NB4 (cell line): ENCODE measurements at places on chromosomes 16 and 17.

GRCh38 chr17:73007407-73007806 lies 85.1 kb downstream of the SLC39A11 start:
- DNase-seq = no peak

DNA sequence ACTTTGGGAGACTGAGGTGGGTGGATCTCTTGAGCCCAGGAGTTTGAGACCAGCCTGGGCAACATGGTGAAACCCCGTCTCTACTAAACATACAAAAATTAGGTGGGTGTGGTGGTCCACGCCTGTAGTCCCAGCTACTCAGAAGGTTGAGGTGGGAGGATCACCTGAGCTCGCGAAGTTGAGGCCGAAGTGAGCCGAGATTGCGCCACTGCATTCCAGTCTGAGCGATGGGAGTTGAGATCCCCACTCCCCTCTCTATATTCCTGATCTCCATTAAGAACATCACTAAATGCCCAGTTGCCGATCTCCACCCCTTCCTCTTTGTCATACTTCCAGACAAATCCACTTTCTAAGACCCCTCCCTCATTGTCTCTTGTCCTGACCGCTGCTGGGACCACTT lies 24.3 kb upstream of the ZNF652 start:
- no peak for DNase-seq

DNA sequence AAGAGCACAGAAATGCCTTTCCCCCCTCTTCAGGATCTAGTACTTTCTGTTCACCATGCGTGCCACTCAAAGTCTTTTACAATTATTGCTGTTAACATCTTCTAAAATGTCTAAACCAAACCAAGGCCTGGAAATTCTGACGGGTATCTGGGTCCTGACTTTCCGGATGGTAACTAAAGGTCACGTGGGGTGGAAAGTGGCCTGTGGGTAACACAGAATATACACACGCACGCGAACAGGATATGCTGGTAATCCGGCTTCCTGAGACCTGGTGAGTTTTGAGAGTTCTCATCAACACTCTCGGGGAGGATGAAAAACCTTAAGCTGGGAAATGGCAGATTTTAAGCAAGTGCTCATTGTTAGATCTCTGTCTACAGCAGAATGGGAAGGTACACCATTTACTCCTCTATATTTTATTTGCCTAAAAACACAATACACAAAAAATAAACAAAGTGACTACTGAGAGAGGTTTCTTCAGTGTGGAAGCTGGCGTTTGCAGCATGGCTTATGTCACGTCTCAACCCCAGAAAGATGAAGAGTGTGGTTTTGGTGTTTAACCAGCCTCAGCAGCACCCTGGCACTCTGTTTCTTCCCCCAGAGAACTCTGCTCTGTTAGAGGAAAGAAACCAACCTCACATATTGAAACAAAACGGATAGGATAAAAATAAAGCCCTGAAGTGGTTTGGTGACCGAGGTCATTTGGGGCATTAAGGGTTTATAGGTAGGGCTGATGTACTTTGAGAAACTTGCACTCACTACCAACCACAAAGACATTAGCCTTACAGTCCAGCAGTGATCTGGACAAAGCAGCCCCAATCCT lies 37.3 kb downstream of the SMG6 start:
- no peak for DNase-seq

DNA sequence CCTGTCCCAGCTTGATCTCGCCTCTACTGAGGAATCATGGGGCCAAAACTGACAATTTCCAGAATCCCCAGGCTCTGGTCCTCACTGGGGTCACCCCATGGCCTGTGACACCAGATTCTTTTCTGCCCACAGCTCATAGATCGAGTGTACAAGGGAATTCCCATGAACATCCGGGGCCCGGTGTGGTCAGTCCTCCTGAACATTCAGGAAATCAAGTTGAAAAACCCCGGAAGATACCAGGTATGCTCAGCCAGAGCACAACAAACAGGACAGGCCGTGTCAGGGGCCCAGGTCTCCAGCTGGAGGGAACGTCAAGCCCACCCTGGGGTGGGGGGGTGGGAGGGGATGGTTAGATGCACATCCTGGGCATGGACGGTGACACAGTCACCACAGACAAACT lies 17.5 kb downstream of the USP6 start:
- no peak for DNase-seq

DNA sequence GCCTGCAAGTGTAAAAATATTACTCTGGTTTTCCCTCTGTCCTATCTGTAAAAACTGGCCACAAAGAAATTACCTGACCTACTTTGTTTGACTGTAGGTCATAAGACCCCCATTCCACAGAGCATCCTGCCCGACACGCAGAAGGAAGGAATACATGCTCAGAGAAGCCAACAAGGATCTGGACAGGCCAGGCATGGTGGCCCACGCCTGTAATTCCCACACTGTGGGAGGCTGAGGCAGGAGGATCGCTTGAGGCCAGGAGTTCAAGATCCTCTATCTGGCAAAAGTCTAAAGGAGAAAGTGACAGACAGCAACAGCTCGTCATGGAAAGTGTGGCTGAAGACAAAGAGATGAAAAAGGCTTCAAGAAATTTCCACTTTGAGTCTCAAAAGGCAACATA lies 78.2 kb upstream of the RNU2-1 start:
- DNase-seq = no peak

- DNase-seq = no peak
Observed at GRCh38 chr16:31130899-31131298, 4.6 kb downstream of the PRSS8 start.

GRCh38 chr16:31880322-31880979 lies 6.8 kb downstream of the ZNF267 start:
- DNase-seq = peak; percentile 89

GRCh38 chr17:63961355-63962212 lies 11.1 kb downstream of the SCN4A start:
- DNase-seq = peak; percentile 60

GRCh38 chr17:2210726-2211125 lies 92.9 kb downstream of the SMG6 start:
- no peak for DNase-seq

- DNase-seq = no peak
Observed at GRCh38 chr16:78446992-78447563, 347.6 kb downstream of the WWOX start.

DNA sequence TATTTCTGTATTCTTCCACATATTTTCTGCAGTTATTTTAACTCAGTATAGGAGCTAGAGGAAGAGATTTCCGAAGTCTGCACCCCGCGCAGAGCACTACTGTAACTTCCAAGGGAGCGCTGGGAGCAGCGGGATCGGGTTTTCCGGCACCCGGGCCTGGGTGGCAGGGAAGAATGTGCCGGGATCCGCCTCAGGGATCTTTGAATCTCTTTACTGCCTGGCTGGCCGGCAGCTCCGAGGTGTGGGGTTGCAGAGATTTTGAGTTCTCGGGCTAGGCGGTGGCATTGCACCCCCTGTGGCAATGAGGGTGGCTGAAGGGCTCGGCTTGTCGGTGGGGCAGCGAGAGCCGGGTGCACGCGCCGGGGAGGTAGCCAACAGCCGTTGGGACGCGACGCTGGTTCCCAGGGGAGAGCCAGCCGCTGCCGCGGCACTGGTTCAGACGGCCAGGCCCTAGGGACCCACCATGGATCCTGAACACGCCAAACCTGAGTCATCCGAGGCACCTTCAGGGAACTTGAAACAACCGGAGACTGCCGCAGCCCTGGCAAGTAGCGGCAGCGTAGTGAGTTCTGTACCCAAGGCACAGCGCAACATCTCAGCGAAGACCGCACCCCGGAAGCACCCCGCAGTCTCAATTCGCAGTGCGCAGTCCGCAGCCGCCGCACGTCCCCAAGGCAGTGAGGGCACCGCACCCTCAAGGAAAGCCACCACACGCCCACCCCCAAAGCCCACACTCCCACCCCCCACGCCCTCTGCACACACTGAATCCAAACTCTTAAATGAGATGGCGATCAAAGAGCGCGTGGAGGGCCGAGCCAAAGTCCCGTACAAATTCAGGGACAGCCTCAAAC lies at the start of gene CMTM1:
CMTM1 (plus strand) TSS at position 389 of the 851 bp plus-strand sequence; CDS start at position 464, 75 bp downstream.
- DNase-seq = no peak

DNA sequence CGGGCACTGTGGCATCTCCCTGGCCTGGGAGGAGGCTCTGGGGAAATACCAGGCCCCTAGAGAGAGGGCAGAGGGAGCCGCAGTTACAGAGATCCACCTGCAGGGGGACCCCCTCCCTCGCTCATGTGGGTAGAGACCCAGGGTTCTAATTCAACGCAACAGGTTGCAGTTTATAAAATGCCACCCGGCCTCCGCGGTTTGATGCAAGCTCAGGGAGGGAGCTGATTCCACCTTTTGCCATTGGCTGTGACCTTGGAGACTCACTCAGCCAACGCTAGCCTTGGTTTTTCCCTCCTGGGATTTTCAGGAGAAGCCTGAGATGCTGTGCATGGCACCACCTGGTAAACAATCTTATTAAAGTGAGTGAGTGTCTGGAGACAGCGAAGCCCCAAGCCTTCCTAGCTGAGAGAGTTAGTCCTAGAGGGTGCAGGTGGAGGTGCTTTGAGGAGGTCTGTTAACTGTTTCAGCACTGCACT lies 12.1 kb downstream of the TTLL6 start:
- peak; percentile 68 for DNase-seq
